ENCODE measurements at places on chromosomes 11 and 22. TPM values are rescaled to one million over a fixed set of nuclear protein-coding genes. Genes with fewer than 3 reads are reported as not detected.

- no peak for DNase-seq
These were observed 64.8 kb downstream of the TBC1D22A start for GRCh38 chr22:46827136-46827780.

NLRP14 gene
- total RNA-seq: 0.10 TPM

DNA sequence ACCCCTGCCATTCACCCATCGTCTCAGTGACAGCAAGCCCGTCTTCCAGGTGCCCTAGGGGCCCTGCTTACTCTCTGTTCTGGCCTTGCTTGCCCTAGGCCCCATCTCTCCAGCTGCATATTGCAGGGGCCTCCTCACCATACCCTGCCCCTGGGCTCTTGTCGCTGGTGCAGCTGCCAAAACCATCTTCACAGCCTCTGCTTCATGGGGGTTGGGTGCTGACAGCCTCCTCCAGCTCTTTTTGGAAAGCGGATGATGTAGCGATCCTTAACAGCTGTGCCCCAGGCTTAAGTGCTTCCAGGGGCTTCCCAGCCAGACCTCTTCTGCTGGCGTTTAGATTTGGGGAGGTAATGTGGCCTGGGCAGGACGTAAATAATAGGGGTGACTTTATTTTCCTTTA lies 61.2 kb upstream of the SUSD2 start:
- no peak for DNase-seq

DNA sequence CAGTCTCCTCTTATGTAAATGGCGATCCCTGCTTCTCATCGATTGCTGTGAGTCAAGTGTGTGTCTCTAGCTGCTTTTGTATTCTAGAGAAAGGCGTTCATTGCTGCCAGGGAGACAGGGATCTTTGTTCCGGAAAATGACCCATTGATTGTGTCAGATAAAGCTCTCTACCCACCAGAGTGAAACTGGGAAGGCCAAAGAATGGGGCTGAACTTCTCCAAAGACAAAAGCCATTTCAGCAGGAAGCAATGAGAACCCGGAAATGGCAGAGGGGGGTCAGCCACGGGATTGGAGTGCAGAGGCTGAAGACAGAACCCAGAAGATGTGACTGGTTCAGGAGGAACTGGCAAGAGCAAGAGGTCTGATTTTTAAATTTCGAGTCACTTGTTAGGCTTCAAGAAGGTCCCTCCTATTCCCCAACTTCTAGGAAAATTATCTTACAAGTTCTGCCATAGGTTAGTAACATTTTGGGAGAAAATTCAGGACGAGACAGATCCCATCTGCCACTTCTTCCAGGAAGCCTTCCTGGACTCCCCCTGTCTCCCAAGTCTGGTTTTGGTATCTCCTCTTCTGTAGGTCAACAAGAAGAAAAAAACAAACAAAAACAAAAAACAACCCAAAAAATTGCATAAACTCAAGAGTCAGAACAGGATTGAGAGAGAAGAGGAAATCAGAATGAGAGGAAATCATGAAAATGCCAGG lies 110.6 kb downstream of the NECTIN1 start:
- no peak for DNase-seq

KCNK7 gene
- 2.0 TPM for total RNA-seq

DNA sequence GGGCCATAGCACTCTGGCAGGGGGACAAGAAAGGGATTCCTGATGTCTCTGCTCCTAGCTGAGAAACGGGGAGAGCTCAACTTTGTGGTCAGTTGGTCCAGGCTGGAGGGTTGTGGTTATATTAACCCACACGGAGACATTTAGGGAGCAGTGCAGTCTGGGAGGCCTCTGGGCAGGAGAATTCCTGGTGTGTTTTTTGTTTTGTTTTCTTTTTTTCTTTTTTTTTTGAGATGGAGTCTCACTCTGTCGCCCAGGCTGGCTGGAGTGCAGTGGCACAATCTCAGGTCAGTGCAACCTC lies 88.0 kb upstream of the SHISAL1 start:
- DNase-seq: no peak

- no peak for DNase-seq
These were observed 10.5 kb downstream of the ARHGEF17 start for GRCh38 chr11:73318501-73319011.

DNA sequence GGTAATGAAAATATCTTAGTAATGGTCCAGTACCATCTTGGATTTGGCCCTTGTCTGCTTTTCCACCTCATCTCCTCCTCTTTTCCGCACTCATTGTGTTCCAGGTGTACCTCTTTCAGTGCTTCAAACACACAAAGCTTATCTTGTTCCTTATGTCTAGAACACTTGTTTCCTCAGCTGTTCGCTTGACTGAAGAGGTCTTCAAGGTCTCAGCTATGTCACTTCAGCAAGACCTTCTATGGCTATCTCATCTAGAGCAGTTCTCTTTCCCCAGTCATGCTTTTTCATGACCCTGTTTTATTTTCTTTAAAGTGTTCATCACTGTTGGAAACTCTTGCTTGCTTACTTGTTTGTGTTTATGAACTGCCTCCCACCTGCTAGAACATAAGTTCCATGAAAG lies 47.4 kb downstream of the UVRAG start:
- no peak for DNase-seq

CLMP gene
- 22.5 TPM for total RNA-seq

DNA sequence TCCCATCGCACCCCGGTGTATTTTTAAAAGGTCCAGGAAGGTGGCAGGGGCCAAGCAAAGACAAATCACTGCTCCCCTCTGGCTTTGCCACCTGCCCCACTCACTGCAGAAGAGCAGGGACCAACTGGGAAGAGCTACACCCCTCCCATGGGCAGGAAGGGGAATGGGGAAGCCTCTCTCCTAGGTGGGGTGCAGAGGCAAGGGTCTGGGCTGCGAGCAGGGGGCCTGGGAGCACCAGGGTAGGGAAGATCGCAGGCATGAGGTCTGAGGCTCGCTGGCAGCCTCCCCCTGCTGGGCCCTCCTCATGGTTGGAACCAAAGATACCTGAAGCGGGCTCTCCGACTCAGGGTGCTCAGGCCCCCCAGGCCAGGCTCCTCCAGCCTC lies 36.8 kb downstream of the PISD start:
- DNase-seq: no peak

DNA sequence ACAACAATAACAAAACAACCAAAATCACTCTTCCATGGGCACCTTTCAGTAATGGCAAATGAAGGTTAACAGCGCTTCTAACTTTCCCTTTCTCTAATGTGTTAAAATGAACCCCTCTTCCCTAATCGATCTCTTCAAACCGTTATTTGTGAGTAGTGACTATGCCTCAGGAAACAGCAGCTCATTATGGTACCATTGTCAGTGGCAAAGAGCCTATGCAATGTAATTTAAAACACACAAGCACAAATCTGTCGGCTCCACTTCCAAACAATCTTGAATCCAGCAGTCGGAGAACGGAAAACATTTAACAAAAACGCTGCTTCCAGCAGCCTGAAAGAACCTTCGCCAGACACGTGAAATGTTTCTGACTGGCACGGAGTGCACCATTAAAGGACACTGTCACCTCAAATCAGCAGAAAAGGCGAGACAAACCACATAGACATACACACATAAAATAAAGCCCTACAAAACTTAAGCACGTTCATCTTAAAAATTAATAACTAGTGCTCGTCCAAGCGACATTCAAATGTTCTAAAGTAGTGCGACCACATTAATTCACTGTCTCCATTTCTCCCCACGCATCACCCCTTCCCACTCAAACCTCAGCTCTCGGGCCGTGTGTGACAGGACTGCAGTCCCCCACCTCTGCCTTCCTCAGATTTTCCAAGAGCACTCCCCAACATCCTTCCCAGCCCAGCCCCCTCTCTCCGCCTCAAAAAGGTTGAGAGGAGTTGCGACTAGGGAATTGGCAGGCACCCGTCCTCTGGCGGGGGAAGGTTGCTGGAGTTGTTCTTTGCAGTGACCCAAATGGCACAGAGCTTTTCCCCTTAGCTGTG lies 748 bp downstream of the RAB30 start:
- DNase-seq: peak; percentile 49

DNA sequence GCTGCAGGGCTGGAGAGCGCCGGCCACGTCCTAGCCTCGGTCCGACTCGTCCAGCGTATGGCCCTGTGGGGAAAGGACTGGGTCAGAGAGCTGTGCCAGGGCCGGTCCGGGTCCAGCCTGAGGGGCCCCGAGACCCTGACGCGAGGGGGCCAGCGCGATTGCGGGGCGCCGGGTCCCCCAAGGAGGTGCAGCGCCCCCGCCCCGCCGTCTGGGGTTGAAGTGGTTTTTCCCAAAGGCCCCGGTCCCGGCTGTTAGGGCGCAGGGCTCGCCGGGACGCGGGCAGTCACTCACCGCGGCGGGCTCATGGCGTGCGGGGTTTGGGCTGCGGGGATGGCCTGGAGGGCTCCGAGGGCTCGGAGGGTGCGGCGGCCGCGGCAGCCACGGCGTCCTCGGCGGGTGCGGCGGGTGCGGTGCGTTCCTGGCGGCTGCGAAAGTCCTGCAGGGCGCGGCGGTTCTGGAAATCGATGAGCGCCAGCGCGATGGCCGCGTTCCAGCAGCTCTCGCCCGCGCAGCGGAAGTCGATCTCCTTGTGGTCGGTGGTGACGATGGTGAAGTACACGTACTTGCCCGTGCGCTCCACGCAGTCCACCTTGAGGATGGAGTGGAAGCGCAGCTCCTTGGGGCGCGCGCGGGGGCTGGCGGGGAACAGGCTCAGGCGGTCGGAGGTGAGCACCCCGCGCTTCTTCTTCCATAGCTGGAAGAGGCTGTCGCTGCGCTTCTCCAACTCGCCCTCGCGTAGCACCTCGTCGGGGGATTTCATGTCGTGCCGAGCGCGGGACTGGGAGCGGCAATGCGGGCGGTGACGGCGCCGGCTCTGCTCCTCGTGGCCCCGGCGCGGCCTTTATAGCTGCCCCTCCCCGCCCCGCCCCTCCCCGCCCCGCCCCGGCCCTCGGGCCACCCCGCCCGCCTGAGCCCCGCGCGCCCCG lies at the start of gene PHLDA2:
PHLDA2 (minus strand) TSS at position 816 of the 926 bp plus-strand sequence; CDS start at position 760, 56 bp downstream.
- DNase-seq: peak; percentile 59

DNA sequence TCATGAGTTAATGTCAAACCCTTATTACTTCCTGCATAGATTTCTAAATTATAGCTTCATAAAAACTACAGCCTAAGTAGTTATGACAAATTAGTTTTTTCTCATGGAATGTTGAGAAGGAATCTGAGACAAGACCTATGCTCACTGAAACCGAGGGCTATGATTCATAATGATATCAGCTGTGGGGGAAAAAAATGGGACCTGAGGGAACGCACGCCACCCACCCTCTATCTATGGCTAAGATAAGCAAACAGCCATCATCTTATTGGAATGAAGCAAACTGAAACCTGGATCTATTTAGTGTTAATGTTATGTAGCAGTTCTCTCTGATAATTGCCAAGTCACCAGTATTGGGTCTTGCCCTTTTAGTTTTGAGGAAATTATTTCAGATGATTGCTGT lies 906.9 kb upstream of the RAG2 start:
- no peak for DNase-seq

CCDC116 gene
- 0.26 TPM for total RNA-seq

LSP1 gene
- total RNA-seq: 29.8 TPM

DNA sequence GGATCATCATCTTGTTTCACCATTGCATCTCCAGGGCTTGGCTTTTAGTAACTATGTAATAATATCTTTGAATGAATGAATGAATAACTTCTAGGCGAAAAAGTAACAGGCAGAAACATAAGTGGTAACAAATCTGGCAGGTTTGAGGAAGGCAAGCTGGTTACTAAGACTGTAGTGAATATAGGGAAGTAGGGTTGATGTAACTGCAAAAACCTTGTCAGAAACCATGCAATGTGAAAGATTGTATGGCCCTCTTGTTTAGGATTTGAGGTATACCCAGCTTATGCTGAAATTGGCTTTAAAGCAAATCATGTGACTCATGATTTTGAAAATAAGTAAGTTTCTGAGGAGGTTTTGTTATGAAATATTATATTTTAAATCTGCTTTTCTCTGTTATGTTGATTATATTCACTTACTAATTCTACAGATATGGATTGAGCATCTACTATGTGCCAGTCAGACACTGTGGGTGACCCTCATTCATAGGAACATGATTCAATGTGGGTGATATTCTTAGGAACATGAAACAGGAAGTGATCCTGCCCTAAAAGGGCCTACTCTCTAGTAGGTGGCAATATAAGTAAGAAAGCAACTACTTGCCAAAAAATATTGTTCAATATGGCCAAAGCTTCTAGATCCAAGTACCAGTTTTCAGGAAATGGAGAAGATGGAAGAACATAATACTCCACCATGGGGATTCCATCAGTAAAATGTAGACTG lies 115.5 kb upstream of the CCDC90B start:
- no peak for DNase-seq

DNA sequence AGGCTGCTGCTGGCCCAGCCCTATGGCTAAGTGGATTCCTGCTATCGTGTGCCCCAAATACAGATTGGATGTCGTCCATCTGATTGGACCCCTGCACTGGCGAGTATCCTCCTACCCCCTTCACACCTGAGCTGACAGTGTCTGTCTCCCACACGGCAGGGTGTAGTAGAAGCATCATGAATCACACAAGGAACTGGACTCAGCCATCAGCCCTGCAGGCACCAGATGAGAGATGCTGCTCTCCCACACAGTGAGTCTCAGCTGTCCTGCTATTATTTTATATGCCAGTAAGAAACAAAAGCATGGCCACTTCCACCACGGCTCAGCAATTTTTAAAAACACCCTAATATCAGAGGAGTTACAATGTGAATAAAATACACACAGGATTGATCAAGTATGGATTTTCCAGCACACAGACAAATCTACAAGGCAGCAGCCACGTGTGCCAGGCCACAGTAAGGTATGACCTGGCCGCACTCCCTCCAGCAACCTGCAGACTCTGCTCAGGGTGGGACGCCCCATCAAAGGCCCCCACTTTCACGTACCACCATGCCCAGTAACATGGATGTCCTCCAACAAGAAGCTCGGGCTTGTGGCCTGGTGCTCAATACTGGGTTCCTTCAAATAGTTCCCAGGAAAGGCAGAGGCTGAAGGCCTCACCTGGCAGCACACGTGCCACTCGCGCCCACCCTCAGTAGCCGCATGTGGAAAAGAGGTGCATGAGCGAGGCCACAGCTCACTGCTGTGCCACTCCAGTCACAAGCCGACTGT lies 16.4 kb upstream of the SLC25A1 start:
- DNase-seq: no peak

OR8K1 gene
- not detected for total RNA-seq

DNA sequence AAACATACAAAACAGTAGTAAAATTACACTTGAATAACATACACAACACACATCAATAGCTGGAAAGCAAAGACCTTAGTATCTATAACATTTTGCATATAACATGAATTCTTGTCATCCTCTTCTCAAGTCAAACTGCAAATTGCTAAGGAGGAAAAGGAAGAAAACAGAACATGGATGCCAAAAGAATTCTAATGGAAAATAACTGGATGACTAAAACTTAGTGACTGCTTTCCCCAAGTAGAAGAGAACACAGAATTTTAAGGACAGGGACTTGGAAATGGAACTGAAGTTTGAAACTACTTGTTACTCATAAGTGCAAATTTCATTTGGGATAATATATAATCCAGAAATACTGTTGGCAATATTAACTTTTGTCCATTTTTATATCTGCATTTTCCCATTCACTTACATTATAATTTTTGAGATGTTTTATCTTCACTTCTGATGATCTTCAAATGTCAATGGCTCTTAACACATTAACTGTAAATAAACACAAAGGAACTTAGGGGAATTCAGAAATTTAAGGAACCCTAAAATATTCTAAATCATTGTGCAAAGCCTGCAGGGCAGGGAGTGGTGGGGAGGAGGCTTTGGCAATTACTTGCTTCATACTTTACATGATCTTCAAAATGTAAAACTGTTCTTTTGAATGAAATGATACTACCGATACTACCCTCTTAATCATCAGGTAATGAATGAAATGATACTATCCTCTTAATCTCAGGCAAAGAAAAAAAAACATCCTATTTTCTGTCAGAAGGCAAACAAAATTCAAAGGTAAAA lies 9.9 kb downstream of the MTMR2 start:
- no peak for DNase-seq

- DNase-seq: no peak
These were observed 105.8 kb downstream of the SPATA19 start for GRCh38 chr11:133739481-133739880.

- DNase-seq: no peak
These were observed 704.8 kb downstream of the DLG2 start for GRCh38 chr11:84922212-84922805.

Data from left lung (tissue), 14 donors.